ENCODE measurements at places on chromosomes 4 and X.

DNA sequence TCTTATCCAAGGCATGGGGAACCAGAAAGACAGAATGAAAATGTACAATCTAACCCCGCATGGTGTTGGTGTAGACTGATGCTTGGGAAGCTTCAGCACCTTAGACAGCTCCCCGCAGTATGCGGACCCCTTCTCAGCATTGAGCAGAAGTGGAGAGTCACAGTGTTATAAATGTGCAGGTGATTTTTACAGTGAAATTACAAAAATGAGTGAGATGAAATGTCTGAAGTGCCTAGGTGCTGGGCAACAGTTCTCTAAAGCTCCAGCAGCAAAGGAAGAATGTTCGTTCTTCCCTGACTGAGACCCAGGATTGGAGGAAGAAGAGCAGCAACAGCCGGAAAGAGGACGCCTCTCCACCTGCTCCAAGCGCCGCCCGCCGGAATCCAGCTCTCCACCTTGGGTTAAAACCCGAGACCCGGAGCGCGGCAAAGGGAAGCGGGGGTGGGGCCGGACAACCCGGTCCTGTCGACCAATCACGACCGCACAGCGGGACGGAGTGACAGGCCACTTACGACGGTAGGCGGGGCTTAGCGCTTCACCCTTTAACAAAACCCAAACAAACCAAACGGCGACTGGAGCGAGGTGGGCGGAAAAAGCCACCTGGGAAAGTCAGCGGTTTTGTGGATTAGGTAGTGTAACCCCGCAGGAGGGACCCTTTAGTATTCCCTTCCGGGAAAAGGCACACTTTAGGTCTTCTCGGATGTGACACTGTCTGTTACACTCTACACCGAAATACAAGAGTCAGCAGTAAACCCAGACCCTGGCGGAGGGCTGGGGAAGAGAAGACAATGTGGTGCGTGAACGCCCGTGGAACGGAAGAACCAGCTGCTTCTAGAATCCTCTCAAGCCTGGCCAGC, at the start of gene GLRA3:
GLRA3 (minus strand) TSS at position 403 of the 857 bp plus-strand sequence. CDS start 436 bp downstream, outside the sequence.
- no peak for DNase-seq

- DNase-seq = no peak
These were observed 89.7 kb downstream of the ZNF718 start for GRCh38 chr4:213971-214370.

DNA sequence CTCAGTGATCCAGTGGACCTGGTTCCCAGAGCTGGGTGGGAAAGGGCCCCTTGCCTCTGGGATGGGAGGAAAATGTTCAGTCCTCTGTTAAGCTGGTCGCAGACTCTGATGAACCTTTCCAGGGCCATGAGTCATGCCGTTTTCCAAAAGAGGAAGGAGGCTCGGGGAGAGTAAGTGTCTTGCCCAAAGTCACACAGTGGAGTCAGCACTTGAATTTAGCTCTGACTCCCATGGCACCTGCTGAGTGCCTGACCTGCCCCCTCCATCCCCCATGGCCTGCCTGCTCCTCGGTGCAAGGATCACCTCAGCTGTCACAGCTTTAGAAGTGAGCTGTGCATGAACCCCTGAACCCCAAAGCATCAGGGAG, 14.0 kb upstream of the KIAA0232 start:
- no peak for DNase-seq

- DNase-seq = no peak
These were observed 409.1 kb upstream of the TEX13C start for GRCh38 chrX:124910611-124911010.

- DNase-seq = no peak
These were observed 33.4 kb upstream of the MSMO1 start for GRCh38 chr4:165293927-165294649.

GRCh38 chr4:25081866-25082471, 51.2 kb upstream of the LGI2 start:
- no peak for DNase-seq

- DNase-seq = no peak
These were observed 208.1 kb downstream of the FBXW7 start for GRCh38 chr4:152327606-152328453.

- DNase-seq = no peak
These were observed 416.3 kb downstream of the PCDH10 start for GRCh38 chr4:133565379-133565778.

GRCh38 chr4:7610841-7611240, 176.1 kb upstream of the PSAPL1 start:
- DNase-seq = no peak

GRCh38 chrX:24668111-24668510, 21.0 kb upstream of the PCYT1B start:
- DNase-seq = no peak

DNA sequence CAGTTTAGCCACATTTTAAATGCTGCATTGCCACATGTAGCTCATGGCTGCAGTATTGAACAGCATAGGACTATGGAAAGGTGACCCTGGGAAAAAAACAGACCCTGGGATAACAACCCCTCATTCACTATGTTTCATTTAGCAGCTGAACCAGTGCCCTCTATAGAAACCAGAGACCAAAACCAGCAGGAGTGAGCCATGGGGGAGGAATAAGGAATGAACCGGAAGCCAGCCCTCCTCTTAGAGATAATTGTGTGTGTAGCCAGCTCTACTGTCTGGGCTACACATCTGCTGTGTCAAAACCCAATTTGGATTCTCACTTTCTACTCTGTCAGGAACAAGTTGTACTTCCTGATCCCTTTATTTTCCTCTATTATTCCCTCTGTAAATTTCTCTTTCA, 158.5 kb upstream of the S100G start:
- no peak for DNase-seq

DNA sequence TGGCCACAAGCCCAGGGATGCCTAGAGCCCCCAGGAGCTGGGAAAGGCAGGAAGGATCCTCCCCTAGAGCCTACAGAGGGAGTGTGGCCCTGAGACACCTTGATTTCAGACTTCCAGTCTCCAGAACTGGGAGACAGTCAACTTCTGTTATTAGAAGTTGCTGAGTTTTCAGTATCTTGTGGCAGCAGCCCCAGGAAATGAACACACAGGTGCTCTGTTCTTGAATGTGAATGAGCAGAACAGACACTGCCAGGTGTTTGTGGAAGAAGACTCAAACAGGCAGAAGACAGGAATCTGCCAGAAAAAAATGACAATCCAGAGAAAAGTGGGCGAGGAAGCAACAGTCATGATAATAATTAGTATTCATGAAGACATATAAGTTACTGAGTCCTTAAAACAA, 64.5 kb upstream of the STS start:
- DNase-seq = no peak

- DNase-seq = no peak
These were observed 53.7 kb upstream of the RBPJ start for GRCh38 chr4:26267087-26267486.

GRCh38 chrX:134925551-134925950, 65.2 kb upstream of the SMIM10 start:
- no peak for DNase-seq

DNA sequence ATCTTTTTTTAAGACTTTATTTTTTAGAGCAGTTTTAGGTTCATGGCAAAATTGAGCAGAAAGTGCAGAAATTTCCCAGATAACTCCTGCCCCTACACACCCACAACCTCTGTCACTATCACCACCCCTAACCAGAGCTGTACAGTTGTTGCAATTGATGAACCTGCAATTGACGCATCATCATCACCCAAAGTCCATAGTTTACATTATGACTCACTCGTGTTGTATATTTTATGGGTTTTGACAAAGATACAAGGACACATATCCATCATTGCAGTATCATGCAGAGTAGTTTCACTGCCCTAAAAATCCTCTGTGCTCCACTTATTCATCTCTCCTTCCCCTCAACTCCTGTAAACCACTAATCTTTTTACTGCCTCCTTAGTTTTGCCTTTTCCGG, 34.5 kb upstream of the WAS start:
- no peak for DNase-seq

GRCh38 chr4:111652236-111652635, 493.0 kb upstream of the FAM241A start:
- DNase-seq = no peak

DNA sequence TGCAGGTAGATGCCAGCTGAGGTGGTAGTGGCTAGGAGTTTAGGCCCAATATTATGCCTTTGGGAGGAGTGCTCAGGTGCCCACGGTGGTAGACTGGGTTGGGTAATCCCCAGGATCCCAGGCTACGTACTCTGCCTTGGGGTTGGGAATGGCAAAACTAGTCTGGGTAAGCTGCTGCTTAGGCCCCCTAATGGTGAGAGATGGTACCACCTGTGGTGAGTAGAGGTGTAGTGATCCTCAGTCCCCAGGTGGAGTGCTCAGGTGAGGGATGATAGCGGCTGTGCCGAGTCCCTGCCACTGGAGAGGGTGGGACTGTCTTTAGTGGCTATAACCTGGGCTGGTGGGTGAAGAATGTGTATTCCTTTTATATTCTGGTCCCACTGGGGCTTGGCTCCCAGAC, 75.2 kb downstream of the IL1RAPL2 start:
- DNase-seq = no peak

DNA sequence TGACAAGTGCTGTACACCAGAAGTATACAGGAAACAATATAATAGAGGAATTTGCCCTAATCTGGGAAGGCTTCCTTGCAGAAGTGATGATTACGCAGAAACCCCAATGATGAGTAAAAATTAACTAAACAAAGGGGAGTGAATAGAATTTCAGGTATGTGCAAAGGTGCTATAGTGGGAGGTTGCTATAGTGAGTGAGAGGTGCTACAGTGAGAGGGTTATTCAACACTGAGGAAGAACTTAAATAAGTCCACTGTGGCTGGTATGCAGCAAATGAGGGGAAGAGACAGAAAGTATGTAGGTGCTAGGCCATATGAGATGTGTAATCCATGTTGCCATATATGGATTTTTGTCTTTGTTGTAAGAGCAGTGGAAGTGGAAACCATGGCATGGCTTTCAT, 69.5 kb downstream of the TRIM2 start:
- DNase-seq = no peak

- DNase-seq = no peak
These were observed 41.2 kb upstream of the DUSP21 start for GRCh38 chrX:44802613-44803012.

- no peak for DNase-seq
These were observed 3.2 kb downstream of the SPRY1 start for GRCh38 chr4:123399627-123400358.

DNA sequence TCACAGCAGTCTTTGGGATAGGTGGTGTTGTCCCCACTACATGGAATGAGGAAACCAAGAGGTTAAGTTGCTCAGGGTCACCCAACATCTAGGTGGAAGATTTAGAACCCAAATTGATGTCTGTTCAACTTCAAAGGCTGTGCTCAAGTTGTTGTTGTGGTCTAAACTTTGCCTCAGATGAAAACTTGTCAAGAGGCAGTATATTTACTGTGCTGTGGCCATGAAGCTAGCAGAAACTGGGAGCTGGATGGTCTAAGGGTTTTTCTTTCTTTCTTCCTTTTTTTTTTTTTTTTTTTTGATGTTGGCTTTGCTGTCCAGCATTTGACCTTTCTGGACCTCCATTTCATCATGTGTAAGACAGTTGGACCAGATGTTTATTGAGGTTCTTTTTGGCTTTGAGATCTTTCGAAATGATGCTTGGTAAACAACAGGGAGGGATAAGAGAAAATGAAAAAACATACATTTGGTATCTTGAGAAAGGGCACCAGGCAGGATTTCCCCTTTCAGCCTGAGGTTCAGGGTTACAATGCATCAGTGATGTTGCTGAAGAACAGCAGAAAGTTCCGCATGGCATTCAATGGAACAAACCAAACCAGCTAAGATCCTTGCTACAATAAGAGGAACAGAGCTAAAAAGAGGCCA, 166.2 kb upstream of the RPS6KA3 start:
- DNase-seq = no peak

DNA sequence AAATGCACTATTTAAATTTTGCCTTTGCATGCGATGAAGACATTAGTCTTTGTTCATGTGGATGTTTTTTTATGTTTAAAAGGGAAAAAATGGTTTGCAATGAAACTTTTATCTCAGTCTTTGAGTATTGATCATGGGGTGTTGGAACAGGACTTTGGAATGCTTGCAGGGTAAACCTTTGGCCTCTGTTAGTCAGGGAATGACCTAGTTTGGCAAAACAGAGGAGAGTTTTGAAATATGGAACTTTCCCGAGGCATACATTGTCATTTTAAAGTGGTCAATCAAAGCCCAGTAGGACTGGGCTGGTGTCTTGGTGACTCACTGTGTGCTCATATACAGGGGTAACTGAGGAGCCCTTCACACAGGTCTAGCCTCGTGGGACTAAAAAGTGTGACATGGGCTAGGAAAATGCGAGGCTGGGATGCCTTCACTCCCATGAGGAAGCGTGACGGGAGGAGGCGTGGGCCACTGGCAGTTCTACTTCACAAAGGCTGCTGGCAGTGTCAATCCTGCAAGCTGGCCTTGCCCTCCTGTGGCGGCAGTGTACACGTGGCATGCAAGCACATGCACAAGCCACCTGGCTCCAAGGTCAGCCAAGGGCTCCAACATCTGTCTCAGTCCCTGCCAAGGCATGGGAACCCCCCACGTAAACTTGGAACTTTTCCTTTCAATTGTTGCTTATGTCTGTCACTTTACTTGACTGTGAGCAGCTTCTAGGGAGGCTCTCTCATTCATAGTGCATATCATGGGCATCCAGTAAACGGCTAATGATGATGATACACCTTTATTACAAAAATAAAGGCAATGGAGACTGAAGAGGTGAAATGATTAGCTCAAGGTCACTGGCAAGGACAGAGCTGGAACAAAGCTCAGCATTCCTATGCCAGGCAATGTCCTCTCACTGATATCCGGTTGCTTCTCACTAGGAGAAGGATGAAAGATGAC, 5.2 kb upstream of the F11 start:
- DNase-seq = no peak

DNA sequence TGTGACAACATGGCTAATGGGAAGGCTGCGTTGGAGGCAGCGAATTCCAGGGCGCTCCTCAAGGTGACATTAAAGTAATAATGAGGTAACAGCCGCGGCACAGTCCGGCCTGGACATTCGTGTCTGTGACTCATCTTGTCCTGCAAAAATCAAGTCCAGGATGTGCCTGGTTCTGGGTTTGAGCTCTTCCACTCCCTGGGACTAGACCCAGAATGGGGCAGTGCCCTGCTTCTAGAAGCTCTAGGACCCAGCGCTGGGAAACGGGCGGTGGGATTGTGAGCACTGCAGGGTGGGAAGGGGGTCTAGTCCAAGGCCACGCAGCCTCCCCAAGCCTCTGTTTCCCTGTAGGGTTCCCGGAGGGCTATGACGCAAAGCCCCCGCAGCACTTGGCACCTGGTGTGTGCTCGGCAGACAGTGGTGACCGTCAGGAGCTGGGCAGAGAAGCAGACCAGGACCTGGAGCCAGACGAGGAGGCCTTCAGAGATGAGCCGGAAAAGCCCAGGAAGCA, 34.9 kb downstream of the HMX1 start:
- DNase-seq = no peak

DNA sequence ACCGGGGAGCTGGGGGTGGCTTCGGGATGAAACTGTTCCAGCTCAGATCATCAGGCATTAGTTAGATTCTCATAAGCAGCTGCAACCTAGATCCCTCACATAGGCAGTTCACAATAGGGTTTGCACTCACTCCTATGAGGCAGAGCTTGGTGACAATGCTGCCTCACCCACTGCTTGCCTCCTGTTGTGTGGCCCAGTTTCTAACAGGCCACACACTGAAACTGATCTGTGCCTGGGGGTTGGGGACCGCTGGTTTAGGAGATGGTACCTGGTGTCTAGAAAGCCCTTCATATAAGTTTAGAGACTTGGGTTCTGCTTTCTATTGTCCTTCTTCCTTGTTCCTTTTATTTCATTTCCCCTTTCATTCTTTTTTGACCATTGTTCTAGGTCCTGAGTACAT, 234.2 kb downstream of the FRAS1 start:
- DNase-seq = no peak

GRCh38 chr4:145931403-145931802, 7.2 kb downstream of the ZNF827 start:
- no peak for DNase-seq
